H1 (cell line): ENCODE measurements at places on chromosomes 2 and 18. TPM values are rescaled to one million over a fixed set of nuclear protein-coding genes. Genes with fewer than 3 reads are reported as not detected.

Gene BMP10
- polyA plus RNA-seq, result not detected in 2 replicates

Gene SP5
- 0.17 and 0.46 TPM in 2 replicates for polyA plus RNA-seq

Gene HOXD13
- not detected in 2 replicates for polyA plus RNA-seq

Gene EFHD1
- polyA plus RNA-seq, result 4.5 and 5.3 TPM in 2 replicates

Gene CRYGD
- 6.0 and 7.1 TPM in 2 replicates for polyA plus RNA-seq

Gene UGT1A5
- not detected in 2 replicates for polyA plus RNA-seq

Gene TEX44
- 0.06 TPM in 1 of 2 replicates, not detected in the other for polyA plus RNA-seq

Gene WIPF1
- 4.4 and 4.7 TPM in 2 replicates for polyA plus RNA-seq

Gene GREB1
- polyA plus RNA-seq, result 7.9 and 13.8 TPM in 2 replicates

Gene SLC30A3
- 30.7 and 48.7 TPM in 2 replicates for polyA plus RNA-seq
